Activated CD4-positive, alpha-beta T cell treated with anti-CD3 and anti-CD28 coated beads, Interleukin-2, amount 50 U/mL, for 24 hours (primary cell): ENCODE measurements at places on chromosomes 16 and 17.
A peak's percentile ranks its signal among the peaks of the same experiment; 100 is the strongest.

GRCh38 chr16:80552277-80552676, 11.5 kb downstream of the DYNLRB2 start:
- no peak for DNase-seq

DNA sequence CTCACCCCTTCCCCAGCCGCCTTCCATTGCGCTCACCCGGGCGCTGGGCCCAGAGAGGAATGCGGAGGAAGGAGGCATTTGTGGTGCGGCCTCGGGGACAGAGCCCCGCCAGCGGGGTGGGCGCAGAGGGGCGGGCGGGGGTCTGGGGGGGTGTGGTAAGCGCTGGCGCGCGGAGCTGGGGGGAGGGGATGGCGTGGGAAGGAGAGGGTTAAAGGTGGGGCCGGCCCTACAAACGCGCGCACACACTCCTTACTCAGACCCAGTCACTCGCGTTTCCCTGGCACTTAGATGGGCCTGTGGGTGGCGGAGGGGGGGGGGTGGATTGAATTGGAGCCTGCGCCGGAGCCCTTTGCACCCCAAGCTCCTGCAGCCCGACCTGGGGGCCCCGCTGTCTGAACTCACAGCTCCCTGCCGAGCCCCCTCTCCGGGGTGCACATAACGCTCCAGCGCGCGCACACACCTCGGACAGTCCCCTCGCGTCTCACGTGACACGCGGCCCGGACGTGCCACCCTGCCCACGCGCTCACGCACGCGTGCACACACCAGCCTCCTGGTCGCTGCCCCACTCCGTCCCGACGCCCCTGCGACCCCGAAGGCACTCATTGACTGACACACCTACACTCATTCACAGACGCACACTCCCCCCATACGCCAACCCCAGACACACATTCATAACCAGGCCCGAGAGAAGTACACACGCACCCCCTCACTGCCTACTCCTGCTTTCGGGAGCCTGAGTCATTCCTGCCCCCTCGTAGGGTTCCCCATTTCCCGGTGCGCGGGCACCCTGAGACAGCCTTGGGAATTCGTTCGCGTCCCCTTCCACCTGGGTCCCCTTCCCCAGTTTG, 844 bp downstream of the TBKBP1 start:
- peak; percentile 40 for DNase-seq

DNA sequence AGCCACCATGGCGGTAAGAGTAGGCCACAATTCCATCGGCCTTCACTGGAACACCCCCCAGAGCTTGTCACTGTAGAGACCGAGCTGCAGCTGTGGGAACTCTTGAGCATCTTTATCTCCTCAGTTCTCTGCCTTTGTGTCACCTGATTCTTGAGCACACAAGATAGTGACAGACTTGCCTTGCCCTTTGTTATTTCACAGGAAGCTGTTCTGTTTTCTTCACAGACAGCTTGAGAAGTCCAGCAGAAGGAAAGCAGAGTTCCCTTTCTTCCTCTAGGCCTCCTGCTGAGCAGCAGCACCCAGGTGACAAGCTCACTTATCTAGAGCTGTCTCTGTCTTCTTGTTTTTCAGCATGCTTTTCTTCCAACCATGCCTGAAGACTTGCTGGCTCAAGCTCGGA, 38.4 kb upstream of the ENDOV start:
- no peak for DNase-seq

DNA sequence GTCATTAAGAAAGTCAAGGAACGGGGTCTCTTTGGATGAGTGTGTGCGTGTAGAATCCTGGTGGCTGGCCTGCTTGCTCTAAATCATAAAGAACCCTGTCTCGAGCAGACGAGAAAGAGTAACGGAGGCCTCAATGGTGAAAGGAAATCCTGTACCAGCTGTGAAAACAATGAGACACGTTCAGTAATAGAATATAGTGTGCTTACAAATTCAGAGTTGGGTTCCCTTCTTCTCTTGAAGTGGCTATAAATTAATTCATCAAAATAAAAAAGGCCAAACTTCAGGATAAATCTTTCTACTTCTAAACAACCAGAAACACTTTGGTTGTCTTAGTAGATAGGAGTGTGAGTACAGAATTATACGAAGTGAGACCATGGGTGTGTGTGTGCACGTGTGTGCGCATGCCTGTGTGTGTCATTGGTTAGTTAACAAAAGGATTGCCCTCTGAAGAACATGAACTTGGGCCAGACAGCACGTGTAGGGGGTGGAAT, 48.5 kb downstream of the WWOX start:
- no peak for DNase-seq

DNA sequence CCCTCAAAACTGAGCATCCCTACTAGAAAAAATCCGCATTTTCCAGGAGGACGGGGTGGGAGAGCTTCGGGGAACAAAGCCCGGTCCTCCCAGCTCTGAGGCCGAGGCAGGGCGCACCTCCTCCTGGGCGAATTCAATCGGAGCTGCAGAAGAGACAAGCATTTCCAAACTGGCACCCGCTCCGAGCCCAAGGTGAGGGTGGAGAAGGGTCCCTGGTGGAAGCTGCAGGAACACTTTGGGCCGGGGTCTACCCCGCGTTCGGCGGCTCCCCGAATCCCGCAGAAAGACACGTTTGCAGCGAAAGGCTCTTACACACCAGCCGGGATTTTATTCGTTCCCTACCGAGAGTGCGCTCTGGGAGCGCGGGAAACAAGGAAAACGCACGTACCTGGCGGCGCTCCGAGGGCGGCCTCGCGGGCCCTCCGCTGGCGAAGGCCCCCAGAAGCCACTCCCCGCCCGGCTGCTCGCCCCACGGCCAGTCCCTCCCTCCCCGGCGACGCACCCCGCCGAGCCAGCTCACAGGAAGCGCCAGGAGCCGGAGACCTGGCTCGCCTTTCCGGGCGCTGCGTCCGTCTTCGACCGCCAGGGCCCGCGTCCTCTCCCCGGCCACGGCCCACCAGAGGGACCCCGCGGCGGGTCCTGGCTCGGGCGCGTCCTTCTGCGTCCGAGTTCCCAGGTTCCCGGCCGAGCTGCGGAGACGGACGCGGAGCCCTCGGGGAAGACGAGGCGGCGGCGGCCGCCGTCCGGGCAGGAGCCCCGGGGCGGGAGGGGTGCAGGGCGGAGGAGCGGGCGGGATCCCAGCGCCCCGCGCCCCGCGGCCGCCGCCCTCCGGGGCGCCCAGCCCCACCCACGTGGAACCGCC, 49.8 kb upstream of the BAHCC1 start:
- DNase-seq = no peak

DNA sequence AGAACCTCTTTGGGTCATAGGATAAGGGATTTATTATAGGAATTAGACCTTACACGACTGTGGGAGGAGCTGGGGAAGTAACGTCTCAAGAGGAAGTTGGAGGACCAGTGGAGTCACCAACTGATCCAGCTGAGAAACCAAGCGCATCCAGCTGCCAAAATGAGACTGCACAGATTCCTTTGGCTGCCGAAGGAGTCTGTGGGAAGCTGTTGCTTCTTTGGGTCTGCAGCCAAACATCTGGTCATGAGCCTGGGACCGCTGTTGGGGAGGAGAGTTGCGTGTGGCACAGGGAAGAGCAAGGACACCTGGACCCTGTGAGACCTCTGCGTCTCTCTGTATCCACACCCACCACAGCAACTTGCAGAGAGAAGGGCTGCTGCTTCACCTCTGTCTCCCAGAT, 2.4 kb upstream of the NACA2 start:
- DNase-seq = no peak

GRCh38 chr16:67949645-67950044, 5.7 kb upstream of the LCAT start:
- no peak for DNase-seq

DNA sequence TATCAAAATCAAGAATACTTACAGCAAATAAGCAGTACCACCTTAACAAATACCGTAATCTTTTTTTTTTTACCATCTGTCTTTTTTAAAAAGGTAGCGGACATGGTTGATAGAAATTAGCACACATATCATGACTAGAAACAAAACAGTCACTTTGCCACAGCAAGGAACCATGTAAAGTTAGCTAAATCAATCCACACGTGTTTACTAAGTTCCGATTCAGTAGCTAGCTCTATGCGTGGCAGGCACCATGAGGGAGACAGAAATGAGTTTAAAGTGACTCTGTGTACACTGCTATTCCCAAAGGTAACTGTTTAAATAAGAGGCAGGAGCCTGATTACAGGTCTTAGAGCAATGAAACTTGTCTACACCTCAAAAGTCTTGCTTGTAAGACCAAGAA, 108.6 kb downstream of the XYLT1 start:
- DNase-seq = no peak

DNA sequence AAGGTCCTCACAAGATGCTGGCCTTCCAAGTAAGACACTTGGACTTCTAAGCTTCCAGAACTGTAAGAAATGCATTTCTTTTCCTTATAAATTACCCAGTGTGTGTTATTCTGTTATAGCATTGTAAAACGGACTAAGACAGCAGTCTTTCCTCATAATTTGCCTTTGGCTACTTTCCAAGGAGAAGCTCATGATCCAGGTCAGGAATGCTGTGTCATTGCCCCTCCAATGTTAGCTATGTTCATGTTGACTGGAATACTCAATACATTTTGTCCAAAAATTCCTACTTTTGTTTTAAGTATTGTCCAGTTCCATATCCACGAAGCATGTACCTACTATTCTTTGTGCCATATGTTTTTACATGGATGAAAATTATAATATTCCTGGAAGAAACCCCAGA, 234.6 kb downstream of the HS3ST3A1 start:
- no peak for DNase-seq

- no peak for DNase-seq
These were observed 11.9 kb downstream of the RAB40B start for GRCh38 chr17:82686366-82687324.

GRCh38 chr16:83926726-83927397, 26.2 kb upstream of the OSGIN1 start:
- DNase-seq = peak; percentile 47

- no peak for DNase-seq
These were observed 356.3 kb upstream of the SOX9 start for GRCh38 chr17:71764505-71764904.

GRCh38 chr16:4811773-4812172, 9.3 kb upstream of the ROGDI start:
- no peak for DNase-seq

GRCh38 chr17:80117491-80118401, 16.4 kb downstream of the GAA start:
- no peak for DNase-seq

DNA sequence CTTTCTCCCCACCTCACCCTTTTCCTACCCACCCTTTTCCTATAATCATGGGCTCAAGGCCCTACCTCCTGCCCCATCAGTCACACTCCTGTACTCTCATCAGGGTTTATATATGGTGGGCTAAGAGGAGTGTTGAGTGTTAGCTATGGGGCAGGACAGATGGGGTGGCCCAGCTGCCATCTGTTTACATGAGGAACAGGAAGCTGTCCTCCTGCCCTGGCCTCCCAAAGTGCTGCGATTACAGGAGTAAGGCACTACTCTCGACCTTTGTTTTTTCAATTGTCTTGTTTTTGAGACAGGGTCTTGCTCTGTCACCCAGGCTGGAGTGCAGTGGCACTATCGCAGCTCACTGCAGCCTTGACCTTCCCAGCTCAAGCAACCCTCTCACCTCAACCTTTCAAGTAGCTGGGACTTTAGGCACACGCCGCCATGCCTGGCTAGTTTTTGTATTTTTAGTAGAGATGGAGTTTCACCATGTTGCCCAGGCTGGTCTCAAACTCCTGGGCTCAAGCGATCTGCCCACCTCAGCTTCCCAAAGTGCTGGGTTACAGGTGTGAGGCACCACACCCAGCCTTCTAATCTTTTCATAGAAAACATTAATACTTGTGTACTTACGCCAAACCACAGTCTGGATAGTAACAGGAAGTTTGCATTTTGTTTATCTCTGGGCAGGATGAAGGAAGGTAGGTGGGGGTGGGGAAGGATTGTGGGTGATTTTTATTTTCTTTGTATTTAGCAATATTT, 1.6 kb downstream of the TRADD start:
- DNase-seq = no peak

DNA sequence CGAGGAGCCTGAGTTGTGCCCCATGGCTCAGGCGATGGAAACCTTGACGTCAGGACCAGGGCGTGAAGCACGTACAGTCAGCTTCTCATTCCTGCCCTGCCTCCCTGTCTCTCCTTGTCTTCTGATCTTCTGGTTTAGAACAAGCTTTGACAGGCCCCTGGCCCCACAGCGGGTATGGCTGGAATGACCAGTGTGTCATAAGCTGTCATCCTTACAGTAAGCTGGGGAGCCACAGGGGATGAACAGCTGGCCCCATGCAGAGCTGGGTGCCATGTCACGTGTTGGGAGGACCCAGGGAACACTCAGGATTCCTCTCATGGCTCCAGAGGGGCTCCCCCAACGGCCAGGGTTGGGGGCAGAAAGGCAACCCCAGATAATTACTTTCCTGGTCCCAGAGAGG, 157.6 kb upstream of the PLCG2 start:
- DNase-seq = no peak
